ENCODE measurements at places on chromosomes 7 and 10.

DNA sequence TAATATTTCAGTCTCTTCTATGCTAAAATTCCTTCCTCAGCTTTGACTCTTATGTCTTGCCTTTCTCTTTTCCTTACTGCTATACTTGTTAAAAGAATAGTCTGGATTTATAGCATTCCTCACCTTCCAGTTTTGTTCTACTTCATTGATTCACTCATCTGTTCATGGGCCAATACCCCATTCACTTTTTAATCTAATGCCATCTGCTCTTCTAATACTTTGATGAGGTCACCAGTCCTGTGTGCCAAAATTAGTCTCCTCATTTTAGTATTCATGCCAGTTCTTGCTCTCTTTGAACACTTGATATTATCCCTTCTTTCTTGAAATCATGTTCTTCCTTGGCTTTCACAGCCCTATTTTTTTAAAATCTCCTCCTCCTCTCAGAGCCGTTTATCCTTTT is 19.3 kb downstream of the STK17A start:
- no peak for DNase-seq

- no peak for DNase-seq
Observed at GRCh38 chr7:7452652-7453051, 83.0 kb downstream of the COL28A1 start.

DNA sequence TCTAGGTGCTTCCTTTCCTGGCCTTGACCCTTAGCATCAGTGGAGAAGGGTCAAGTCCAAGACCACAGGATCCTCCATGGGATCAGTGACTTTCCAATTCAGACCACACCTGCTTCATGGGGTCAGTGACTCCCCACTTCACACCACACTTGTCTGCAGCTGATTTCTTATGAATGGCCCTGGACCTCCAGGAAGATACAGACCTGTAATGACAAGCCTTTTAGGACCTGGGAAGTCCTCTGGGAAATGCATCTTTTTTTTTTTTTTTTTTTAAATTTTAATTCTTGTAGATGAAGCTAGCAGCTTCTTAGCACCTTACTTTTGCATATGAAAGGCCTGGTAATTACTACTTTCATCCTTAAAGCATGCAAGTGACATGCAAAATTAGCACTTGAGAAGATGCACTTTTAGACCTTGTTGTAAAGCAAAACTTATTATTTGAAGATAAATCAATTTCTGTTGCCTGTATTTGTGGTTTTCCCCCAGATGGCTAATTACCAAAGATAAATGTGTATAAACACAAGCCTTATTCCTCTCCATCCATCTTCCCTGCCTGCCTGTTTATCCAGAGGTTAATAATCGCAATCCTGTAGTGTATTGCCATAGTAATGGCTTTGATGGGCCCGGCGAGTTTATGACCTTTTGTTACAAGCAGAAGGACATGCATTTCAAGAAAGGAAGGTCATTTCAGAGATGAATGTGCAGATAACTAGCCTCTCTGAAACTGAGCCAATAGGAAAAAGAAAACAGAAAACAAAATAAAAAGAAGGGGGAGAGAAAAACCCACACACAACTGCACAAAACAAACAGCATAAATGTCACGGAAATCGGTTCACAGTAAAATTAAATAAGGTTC is 1018.7 kb downstream of the TYW1 start:
- DNase-seq, result no peak

DNA sequence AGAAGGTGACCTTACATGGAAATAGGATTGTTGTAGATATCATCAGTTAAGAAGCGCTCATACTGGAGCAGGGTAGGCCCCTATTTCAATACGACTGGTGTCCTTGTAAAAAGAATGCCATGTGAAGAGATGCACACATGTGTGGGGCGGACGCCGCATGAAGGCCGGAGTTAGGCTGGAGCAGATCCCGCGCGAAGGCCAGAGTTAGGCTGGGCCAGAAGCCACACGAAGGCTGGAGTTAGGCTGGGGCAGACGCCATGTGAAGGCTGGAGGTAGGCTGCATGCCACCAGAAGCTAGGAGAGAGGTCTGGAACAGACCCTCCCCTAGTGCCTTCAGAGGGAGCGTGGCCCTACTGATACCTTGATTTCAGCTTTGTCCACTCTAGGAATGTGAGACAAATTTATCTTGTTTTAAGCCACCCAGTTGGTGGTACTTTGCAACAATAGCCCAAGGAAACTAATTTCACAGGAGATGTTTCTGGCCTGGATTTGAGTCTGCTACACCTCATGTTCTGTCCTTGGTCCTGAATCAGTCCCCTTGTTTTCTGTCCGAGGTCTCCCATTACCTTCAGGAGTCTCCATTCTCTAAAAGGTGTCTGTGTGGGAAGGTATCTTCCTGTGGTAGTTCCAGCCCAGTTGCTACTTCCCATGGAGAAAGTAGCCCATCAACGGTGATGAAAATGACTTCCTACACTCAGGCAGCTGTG is 585.8 kb downstream of the LRMDA start:
- DNase-seq, result peak; percentile 17

DNA sequence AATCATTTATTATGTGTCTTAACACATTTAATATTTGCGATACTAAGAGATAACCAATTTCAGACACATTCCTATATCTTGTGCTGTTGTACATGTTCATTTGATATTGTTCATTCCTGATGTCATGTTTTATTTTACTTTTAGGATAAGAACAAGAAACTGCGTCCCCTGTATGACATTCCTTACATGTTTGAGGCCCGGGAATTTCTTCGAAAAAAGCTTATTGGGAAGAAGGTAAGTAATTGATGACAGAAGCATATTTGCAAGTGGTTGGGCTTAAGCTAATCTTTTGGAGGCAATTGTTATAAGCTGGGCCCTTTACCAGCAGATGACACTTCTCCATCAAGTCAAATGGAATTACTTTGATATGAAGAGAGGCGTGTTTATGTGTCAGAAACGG is 155.3 kb downstream of the SND1 start:
- peak; percentile 66 for DNase-seq

DNA sequence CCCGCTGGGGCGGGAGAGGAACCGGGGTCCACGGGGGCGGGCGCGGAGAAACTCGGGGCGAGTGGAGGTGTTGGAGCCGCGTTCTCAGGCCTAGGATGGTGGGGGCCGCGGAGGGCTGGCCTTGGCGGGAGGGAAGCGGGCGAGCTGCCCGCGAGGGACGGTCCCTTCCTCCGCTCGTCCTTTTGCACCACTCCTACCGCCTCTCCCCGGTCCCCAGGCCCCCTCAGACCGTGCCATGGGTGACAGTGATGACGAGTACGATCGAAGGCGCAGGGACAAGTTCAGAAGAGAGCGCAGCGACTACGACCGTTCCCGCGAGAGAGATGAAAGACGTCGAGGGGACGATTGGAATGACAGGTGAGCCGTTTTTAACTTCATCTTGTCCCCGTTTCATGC is 451 bp downstream of the SRRT start:
- DNase-seq, result peak; percentile 59

- DNase-seq, result no peak
Observed at GRCh38 chr10:59143544-59143943, 32.9 kb upstream of the PHYHIPL start.

- no peak for DNase-seq
Observed at GRCh38 chr7:98805956-98806838, 63.6 kb downstream of the TMEM130 start.

- DNase-seq, result no peak
Observed at GRCh38 chr10:30509508-30509907, 75.5 kb downstream of the MAP3K8 start.

DNA sequence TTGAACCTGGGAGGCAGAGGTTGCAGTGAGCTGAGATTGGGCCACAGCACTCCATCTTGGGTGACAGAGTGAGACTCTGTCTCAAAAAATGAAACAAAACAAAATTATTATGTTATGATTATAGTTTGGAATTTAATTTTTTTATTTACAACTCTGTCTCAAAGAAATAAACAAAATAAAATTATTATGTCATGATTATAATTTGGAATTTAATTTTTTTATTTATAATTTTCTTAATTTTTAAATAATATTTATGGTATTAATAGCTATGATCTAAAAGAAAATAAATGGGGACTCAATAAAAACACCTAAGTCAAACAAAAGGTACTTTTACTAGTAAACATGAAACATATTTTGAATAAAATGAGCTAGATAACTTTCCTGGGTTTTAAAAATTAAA is 994.8 kb upstream of the GHITM start:
- no peak for DNase-seq
